B cell (primary cell): ENCODE measurements at places on chromosomes 12 and 14. TPM values are rescaled to one million over a fixed set of nuclear protein-coding genes. Genes with fewer than 3 reads are reported as not detected.

- no peak for DNase-seq
Observed at GRCh38 chr12:4448943-4449850, 3.6 kb upstream of the FGF6 start.

The BTG1 gene
- total RNA-seq: 733 and 790 TPM in 2 replicates

The BAZ1A gene
- total RNA-seq: 36.8 and 41.7 TPM in 2 replicates

The RPS6KL1 gene
- 3.4 TPM in 2 replicates for total RNA-seq

GRCh38 chr12:76649099-76649498 is 89.5 kb upstream of the OSBPL8 start:
- DNase-seq: no peak

- DNase-seq: no peak
Observed at GRCh38 chr12:22677781-22678574, 53.0 kb downstream of the ETNK1 start.

- no peak for DNase-seq
Observed at GRCh38 chr14:75165586-75166391, 10.6 kb downstream of the TMED10 start.

GRCh38 chr12:97482143-97482693 is 19.6 kb downstream of the RMST start:
- DNase-seq: no peak

- no peak for DNase-seq
Observed at GRCh38 chr14:53567236-53567780, 389.3 kb downstream of the BMP4 start.

GRCh38 chr12:26150736-26151450 is 26.1 kb upstream of the BHLHE41 start:
- DNase-seq: no peak

The ZNF891 gene
- total RNA-seq: 6.8 and 7.7 TPM in 2 replicates

GRCh38 chr14:66487164-66487563 is 993 bp downstream of the CCDC196 start:
- DNase-seq: no peak

GRCh38 chr14:91238661-91239060 is 5.8 kb downstream of the GPR68 start:
- DNase-seq: no peak

The TDRD9 gene
- total RNA-seq: 2.4 and 3.4 TPM in 2 replicates

The FGD6 gene
- 7.3 and 8.4 TPM in 2 replicates for total RNA-seq

DNA sequence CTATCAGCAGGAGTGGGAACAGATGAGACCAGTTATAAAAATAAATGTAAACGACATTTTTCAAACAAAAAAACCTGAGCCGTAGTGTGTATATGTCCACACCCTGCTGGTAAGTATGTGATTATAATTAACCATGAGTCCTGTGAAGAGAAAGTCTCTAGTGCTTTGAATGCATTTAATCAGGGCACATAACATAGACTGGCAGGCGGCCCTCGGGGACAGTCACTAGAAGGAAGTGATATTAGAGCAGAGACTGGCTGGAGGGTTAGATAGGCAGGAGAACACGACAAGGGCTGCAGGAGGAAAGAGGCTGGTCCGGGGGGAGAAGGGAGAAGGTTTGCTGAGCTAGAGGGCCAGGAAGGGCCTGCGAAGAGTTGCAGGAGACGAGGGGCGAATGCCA is 23.8 kb upstream of the ELK3 start:
- peak; percentile 20 for DNase-seq

The RASSF8 gene
- total RNA-seq: 0.49 and 0.70 TPM in 2 replicates

DNA sequence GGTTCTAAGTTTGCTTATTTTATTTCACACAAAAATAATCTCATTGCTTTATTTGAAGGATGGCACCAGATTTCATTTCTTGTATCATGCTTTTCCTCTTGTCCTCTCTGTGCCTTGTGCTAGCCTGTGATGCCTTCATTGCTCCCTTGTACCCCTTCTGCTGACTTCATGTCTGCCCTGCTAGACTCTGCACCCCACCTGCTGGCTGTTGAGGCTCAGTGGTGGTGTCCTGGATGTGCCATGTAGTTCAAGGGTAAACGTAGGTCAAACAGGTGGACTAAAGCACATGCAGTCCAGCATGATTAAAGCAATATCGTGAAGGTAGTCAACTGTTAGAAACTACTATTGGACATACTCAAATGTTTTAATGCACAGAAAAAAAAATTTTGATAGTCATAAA is 21.6 kb downstream of the MRPS35 start:
- DNase-seq: no peak

The CIROP gene
- total RNA-seq: not detected in 2 replicates

DNA sequence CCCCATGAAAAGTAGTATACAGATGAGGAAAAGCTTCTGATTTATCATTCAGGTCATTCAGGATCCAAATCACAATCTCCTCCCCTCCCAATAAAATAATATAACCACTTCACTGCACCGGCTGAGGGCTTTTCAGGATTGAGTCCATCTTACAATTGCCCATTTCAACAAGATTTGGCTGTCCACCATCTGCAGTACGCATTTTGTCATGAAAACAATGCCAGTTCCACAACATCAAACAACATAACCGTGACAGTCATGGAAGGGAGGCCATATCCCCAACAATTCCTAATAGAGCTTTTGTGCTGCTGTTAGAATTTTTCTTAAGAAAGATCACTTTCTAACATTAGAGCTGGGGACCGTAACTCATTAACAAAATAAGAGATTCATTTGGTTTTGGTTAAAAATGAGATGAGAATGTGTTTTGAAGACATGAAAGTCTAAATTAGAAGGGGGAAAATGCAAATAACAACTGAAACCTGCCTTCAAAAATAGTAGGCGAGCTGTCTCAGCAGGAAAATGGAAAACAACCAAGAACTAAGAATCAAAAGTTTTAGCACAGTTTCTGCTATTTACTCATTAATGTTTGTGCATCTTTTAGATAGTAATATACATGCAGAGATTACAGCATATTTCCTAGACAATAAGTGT is 38.3 kb upstream of the TMTC2 start:
- DNase-seq: no peak

The SERPINA12 gene
- total RNA-seq: not detected in 2 replicates

The OAS3 gene
- 24.9 and 25.5 TPM in 2 replicates for total RNA-seq

The NR1H4 gene
- total RNA-seq: not detected in 2 replicates

- DNase-seq: peak; percentile 60
Observed at GRCh38 chr14:30656190-30656632, 34.1 kb downstream of the SCFD1 start.

GRCh38 chr12:111158992-111159391 is 209.9 kb downstream of the PHETA1 start:
- DNase-seq: no peak

- DNase-seq: no peak
Observed at GRCh38 chr12:5523396-5524115, 91.6 kb downstream of the NTF3 start.

GRCh38 chr14:105075379-105076295 is 10.4 kb upstream of the GPR132 start:
- DNase-seq: peak; percentile 75

GRCh38 chr12:29102741-29103140 is 46.3 kb upstream of the FAR2 start:
- DNase-seq: no peak

GRCh38 chr14:85596562-85596961 is 66.6 kb downstream of the FLRT2 start:
- DNase-seq: no peak

The IAPP gene
- not detected in 2 replicates for total RNA-seq

The KRT6C gene
- total RNA-seq: not detected in 2 replicates

The HRK gene
- total RNA-seq: 45.1 and 49.6 TPM in 2 replicates

The COQ10A gene
- total RNA-seq: 73.5 and 76.3 TPM in 2 replicates

GRCh38 chr12:69901221-69901905 is 76.3 kb downstream of the MYRFL start:
- DNase-seq: no peak

The TPH2 gene
- total RNA-seq: not detected in 2 replicates

The RNASE3 gene
- not detected in 2 replicates for total RNA-seq

DNA sequence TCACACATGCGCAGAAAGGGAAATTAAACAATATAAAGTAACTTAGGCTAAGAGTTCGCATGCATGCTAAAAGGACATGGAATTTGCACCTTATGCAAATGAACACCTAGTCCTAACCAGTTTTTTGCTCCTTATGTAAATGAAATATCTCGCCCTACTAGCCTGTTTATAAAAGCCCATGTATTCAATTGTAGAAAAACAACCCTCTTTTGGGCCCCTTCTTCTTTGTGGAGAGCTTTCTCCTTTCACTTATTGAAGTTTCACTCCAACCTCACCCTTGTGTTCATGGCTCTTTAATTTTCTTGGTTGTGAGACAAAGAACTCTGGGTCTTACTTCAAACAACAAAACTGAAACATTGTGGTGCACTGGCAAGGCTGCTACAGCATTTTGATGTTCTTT is 333.4 kb upstream of the ATXN7L3B start:
- no peak for DNase-seq

- DNase-seq: no peak
Observed at GRCh38 chr12:31481415-31481814, 109.5 kb downstream of the DENND5B start.

The NPFF gene
- not detected in 2 replicates for total RNA-seq

DNA sequence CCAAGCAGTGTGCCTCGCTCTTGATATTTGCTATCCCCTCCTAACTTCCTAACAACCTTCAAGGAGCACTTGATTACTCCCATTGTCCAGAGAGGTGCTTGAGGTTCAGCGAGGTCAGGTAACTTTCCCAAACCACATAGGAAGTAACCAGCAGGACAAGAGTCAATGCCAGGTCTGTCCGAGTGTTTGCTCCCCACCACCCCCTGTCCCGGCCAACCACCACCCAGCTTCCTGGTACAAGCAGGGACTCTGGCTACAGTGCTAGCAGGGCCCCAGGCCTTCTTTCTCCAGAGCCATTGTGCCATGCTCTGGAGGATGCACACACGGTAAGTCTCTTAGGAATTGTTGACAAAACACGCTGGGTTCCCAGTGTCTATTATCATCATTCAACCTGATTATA is 49.2 kb downstream of the SYNE3 start:
- DNase-seq: no peak

GRCh38 chr12:102298022-102298421 is 100.4 kb upstream of the PMCH start:
- no peak for DNase-seq

GRCh38 chr12:121145221-121145620 is 12.5 kb downstream of the P2RX7 start:
- no peak for DNase-seq

GRCh38 chr14:21913759-21914158 is 240.1 kb upstream of the OR4E1 start:
- DNase-seq: peak; percentile 87
